ENCODE measurements at places on chromosomes 12 and 14.

- no peak for DNase-seq
Measured at GRCh38 chr12:86249851-86250250, 6.3 kb downstream of the MGAT4C start.

DNA sequence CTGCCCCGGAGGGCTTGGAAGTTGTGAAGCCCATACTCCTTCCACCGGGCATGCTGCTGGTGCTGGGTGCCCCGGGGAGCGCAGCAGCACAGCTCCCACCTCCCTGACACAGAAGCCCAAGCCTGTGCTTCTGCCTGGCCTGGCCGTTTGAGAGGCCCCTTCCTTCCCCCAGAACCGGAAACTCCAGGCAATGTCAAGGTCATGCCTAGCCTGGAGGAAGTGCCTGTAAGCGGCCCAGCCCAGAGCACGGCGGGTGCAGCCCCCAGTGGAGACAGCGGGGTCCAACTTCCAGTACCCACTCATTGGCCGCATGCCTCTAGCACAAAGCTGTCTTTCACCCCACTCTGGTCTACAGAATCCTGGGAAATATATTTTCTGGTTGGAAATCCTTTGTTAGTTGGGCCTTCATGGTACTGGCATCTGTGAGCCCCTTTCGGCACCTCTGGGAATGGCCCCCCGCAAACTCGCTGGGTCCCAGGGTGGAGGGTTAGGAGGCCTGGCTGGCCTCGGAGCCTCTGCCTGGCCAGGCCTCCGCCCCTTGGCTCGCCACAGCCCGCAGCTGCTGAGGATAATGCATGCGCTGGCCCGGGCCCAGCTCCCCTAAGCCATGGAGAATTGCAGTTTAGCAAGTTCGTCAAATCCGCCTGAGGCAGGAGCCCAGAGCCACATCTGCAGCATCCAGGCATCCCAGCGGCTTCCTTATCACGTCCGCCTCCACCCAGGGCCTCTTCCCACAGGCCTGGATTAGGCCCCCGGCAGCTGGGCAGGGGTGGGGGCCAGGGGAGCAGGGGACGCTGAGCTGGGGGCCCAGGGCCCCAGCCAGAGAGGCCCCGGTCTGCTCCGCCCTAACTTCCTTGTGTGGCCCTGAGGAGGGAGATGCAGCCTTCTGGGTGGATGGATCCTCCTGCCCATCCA lies 48.9 kb upstream of the DLK1 start:
- no peak for DNase-seq

- DNase-seq: no peak
Measured at GRCh38 chr14:59308673-59309072, 120.2 kb downstream of the DAAM1 start.

GRCh38 chr14:66206554-66206953 lies 279.6 kb upstream of the CCDC196 start:
- no peak for DNase-seq

- no peak for DNase-seq
Measured at GRCh38 chr12:65586796-65587195, 237.5 kb upstream of the HMGA2 start.

DNA sequence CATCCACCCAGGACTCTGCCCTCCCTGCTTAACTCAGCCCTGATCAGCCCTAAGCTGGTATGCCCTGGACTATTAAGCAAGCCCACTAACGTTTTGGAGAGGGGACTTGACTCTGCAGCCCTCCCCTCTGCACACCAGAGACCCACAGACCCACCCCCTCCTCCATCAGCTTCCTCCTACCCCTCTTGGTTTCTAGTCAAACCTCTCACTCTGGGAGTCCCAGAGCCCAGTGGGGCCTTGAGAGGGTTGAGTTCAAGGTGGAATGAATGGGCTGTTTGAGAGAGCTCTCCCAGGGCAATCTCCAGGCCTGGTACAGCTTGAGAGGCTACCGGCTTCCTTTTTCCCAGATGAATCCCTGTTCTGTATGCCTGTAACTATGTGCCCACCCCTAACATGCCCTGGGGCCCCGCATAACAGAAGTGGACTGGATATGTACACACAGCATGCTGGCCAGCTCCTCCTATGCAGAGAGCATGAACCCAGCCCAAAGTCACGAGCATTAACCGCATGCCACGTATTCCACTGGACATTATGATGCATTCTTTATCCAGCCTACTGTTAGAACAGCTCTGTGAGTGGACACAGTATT lies 43.6 kb downstream of the IRF2BPL start:
- no peak for DNase-seq

- no peak for DNase-seq
Measured at GRCh38 chr14:71541271-71541670, 391.0 kb upstream of the RGS6 start.

GRCh38 chr12:119594772-119595445 lies 1.3 kb downstream of the TMEM233 start:
- no peak for DNase-seq

DNA sequence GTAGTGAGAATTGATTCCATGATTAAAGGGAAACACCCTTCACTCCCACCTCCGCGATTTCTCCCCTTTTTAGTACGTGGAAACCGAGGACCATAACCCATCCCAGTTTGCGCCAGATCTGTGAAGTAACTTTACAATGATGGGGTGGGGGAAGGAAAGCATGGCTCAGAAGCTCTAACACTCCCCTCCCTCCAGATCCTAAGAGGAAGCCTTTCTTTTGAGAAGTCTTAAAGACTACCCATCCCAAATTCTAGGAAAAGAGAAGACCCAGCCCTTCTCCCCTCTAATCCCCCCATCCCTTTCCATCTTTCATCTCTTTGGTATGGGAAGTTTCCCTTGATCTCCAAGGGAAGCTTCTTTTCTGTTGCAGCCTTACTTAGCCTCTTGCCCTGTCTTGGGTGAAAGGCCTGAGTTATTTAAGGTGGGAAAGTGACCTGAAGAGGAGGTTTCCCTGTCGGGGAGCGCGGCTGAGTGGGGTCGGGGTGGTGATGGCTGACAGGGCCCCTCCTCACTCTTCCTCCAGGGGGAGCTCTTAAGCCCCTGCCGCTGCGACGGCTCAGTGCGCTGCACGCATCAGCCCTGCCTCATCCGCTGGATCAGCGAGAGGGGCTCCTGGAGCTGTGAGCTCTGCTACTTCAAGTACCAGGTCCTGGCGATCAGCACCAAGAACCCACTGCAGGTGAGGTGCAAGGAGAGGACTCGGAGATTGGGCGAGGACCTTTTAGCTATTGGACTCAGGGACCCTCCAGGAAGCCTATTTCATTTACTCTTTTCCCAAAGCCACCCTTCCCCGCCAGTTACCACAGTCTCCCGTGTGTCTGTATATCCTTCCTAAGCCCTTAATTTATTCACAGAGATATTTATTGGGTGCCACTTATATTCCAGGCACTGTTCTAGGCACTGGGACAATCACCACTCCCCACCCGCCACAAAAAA lies 1.8 kb downstream of the MARCHF9 start:
- peak; percentile 72 for DNase-seq

DNA sequence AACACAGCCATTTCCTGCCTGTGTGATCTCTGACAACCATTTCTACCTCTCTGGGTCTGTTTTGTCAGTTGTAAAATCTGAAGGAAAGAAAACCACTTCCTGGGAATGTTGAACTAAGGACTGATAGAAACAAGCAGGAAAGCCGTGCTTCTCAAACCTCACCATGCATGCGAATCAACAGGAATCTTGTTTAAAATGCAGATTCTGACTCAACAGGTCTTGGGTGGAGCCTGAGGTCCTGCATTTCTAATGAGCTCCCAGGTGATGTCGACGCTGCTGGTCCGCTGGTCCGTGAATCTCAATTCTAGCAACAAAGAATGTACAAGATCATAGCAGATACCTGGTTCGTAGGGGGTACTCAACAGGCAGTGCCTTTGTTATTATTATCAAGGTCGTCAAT lies 38.0 kb upstream of the GPATCH2L start:
- DNase-seq: no peak

GRCh38 chr12:105986779-105987684 lies 151.7 kb downstream of the NUAK1 start:
- DNase-seq: no peak

GRCh38 chr14:106578481-106578880 lies 1052.1 kb downstream of the TMEM121 start:
- no peak for DNase-seq

GRCh38 chr14:78018283-78018682 lies 151.9 kb upstream of the NRXN3 start:
- no peak for DNase-seq

GRCh38 chr12:113476176-113476986 lies 4.7 kb upstream of the LHX5 start:
- no peak for DNase-seq

DNA sequence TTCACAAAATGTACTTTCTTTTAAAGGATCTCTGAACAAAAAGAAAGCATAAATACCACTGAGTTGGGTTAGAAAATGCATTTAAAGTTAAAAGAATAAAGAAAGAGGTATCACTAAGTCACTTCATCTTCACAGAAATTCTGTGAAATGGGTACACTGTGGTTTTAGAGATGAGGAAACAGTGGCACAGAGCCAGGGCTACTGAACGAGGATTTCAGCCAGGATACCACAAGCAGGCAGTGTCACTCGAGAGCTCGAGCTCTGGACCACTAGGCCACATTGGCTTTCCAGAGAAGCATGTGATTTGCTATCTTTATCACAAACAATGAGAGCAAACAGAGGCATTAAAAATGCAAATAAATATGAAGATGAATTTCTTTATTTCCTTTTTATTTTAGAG lies 51.0 kb downstream of the WDHD1 start:
- DNase-seq: no peak

DNA sequence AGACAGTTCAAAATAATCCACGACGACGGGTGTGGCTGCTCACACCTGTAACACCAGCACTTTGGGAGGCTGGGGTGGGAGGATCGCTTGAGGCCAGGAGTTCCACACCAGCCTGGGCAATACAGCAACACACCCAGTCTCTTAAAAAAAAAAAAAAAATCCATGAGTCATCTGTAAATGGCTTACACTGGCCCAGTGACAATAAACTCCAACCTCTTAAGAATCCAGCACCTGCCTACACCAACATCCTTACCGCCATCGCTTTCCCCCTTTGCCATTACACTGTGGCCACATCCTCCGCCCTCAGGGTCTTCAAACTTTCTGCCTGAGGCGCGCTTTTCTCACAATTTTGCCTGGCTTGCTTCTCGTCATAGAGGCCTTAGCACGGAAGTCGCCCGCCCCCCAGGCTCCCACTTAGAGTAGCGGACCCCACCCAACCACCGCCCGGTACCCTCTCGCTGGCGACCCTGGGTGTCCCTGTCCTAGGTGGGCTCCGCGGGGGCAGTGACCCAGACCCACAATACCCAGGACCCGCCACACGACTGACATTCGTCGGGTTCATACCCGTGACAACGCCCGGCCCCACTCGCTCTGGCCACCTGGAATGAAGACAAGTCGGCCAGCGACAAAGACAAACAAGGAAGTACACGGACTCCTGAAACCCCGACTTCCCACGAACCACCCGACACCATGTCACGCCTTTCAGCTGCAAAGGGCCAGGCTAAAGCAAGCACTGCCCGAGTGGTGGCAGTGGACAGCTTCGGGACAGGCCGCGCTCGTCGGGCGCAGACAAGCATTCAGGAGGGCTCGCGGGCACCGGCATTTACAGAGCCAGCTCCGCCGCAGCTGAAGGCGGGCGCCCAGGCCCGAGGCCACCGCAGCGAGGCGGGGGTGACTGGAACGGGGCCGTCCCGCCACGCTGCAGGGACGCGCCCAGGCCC lies 636 bp downstream of the GOLGA3 start:
- peak; percentile 22 for DNase-seq

GRCh38 chr12:24850496-24850895 lies 98.4 kb downstream of the BCAT1 start:
- DNase-seq: no peak

DNA sequence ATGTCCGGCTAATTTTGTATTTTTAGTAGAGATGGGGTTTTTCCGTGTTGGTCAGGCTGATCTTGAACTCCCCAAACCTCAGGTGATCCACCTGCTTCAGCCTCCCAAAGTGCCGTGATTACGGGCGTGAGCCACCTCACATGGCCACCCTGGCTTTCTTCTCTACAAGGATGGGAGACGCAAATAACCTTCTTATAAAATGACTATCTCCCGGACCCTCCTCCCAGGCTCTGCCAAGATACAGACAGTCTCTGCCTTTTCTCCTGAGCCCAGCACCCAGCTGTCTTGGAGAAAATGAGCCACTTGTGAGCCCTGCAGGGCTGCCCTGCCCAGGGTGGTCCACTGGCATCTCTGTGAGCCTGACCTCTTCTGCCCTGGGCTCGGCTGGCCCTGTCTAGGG lies 34.7 kb upstream of the RBM19 start:
- DNase-seq: no peak

GRCh38 chr12:3420693-3421092 lies 70.3 kb upstream of the PRMT8 start:
- DNase-seq: no peak

DNA sequence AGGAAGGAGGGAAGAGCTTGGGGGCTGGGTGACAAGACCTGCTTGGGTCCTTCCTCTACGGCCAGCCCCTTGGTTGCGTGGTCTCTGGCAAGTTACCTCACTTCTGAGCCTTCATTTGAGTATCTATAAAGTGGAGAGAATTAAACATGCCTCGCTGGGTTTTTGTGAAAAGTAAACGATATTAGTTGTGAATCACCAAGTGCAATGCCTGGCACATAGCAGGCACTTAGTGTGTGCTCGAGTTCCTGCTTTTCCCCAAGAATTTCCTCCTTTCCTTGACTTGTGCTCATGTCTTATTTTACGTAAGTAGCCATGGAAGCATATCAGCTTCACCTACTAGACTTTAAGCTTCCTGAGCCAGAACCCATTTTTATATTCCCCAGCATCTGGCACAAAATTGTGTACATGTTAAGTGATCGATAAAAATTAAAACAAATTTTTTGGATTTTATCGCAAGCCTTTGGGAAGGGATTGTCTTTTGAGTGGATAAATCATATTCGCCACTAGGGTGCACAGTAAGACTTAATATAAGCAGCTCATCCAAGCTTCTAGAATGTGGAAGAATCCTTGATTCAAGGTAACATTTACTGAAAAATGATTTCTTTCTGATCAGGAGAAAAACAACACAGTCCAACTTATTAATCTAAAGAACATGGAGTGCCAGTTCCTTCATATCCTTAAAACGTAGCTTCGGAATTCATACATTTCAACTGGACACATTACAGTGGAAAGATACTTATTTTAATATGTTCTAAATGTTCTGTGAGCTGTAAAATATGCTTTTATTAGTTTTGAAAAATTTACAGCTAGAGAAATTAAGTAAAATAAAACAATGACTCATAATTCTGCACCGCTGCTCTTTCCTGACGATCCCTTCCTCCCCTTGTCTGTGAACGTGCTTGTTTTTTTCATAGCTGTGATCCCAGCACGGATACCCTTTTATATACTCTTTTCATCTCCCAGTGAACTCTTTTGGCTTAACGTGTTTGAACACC lies 62.0 kb downstream of the SLC25A47 start:
- DNase-seq: no peak

DNA sequence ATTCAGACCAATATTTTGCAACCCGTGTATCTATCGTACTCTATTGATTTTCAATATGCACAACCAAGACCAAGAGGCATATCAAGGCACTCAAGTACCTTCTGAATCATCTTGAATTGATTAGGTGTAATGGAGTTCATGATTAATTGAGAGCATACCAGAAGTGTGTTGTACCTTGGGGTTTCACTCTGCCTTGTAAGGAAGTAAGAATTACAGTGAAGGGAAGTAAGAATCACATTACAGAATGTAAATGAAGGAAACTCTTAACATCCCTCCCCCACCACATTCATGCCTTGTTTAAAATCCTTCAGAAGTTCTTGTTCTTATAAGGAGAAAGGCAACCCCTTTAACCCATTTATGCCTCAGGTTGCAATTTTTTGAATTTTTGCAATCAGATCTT lies 5.4 kb upstream of the MGAT4C start:
- DNase-seq: no peak

All from stimulated activated CD4-positive, alpha-beta T cell treated with anti-CD3 and anti-CD28 coated beads, Interleukin-4, amount 100 ng/mL, for 1 hour (primary cell).